Osteocyte (in vitro differentiated cells): ENCODE measurements at places on chromosomes 6 and 20. TPM values are rescaled to one million over a fixed set of nuclear protein-coding genes. Genes with fewer than 3 reads are reported as not detected.

DNA sequence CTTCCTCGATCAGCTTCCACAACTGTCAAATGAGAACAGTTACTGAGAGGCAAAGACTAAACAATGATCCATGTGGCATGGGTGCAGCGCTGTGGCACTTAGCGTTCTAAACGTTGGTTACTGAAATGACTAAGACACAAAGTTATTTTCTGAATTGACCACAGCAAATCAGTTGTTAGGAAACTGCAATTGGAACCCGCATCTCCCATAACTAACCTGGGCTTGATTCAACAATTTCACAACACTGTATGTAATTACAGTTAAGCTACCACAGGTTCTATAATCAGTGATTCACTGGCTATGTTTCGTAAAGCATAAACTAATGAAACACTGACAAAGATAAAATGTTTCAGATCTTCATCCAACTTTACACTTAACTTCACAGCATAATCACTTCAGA, 12.5 kb downstream of the WDR27 start:
- no peak for DNase-seq
- peaks cover 2% of the 10 kb centered on the region for H3K4me1 ChIP-seq
- no peak overlapping the region for H3K4me3 ChIP-seq

DNA sequence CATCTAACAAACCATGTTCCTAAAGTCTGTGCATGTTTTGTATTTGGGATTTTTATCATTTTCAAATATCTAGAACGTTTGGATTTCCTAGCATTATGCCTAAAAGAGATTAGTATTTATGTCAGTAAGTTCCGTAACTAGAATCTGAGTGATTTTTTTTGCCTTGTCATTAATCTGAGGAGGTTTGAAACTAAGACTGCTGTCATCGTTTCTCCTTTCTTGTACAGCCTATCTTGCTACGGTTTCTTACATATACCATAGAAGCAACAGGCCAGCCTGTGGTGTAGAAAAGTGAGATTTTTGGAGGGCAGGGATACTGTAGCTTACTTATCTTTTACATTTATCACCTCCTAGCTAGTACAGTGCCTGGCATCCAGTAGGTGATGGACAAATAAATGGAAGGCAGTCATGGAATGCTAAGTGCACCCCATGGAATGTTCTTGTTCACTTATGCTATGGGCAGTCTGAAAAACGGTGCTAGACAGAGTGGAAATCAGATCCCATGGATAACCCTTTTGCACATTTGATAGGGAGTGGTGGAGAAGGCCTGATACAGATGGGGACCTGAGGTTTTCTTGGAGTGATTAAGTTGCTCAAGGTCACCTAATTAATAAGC, 93.9 kb downstream of the ARID1B start:
- no peak overlapping the region for H3K27ac ChIP-seq
- H3K4me3 ChIP-seq = no peak overlapping the region
- DNase-seq = no peak
- peaks cover 11% of the 10 kb centered on the region for H3K36me3 ChIP-seq
- no peaks in the 10 kb centered on the region for H3K27me3 ChIP-seq
- peaks cover 51% of the 10 kb centered on the region for H3K4me1 ChIP-seq

- H3K4me3 ChIP-seq = no peak overlapping the region
- peaks cover 36% of the 10 kb centered on the region for H3K4me1 ChIP-seq
- peaks cover 22% of the 10 kb centered on the region for H3K27me3 ChIP-seq
- DNase-seq = no peak
- H3K27ac ChIP-seq = no peak overlapping the region
- no peaks in the 10 kb centered on the region for H3K36me3 ChIP-seq
Observed at GRCh38 chr6:37517411-37517812, 17.7 kb upstream of the CCDC167 start.

DNA sequence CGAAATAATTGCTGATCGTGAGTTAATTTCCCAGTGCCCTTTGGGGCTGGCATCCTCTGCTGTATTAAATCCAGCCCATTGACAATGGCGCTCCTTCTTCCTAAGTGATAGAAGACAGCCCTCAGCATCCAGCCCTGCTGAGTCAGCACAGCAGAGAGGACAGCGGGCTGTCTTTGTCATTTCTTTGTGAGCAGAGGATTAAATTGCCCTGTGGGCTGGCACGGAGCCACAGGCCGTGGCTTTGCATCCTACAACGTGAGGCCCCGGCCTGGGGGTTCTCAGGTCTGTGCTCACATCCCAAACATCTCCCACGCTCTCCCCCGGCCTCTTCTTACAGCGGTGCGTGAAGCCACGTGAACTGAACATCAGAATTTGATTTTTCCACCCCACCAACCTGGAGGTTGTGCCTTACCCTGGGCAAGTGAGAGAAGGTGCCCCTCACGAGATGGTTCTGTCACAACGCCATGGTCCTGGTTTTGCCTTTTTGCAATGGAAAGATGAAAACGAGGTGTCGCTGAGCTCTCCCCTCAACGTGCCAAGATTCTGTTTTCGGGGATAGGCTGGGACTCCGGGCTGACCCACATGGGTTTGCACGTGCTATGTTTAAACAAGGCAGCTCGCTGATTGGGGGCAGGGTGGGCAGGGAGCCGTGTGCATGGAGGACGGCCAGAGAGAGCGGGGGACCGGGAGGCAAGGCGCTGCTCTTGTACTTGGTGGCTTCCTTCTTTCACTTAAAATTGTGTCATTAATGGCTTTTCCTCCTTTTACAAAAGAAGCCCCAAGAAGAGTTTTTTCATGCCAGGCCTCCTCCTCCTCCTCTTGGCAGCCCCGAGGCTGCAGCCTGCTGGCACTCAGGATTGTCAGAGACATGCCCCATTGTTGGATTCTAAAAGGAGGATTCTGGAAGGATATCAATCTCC, 19.5 kb downstream of the CDH4 start:
- no peak overlapping the region for H3K4me3 ChIP-seq
- no peak for DNase-seq
- no peaks in the 10 kb centered on the region for H3K27me3 ChIP-seq
- no peaks in the 10 kb centered on the region for H3K4me1 ChIP-seq
- no peak overlapping the region for H3K27ac ChIP-seq

DNA sequence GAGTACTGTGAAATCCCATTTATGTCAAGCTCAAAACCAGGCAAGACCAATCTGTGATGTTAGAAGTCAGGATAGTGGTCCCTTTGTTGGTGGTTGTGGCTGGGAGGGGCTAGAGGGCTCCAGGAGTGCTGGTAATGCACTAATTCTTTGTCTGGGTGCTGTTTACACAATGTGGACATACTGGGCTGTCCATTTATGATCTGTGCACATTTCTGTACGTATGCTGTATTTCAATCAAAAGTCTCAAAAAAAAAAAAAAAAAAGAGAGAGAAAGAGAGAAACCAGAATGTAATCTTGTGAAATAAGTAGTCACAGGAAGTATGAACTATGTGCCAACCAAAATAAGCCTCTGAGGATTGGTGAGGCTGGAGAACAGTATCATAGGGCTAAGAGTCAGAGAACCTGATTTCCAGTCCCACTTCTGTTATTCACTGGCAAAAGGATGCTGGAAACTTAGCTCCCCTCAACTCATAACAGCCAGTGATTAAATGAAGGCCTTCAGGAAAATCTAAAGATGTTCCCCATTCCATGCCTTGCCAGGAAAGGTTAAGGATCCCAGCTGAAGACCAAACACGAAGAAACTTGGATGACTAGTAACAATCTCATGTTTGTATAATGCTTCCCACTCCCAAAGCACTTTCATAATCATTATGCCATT, 19.6 kb upstream of the TRAM2 start:
- H3K36me3 ChIP-seq = no peaks in the 10 kb centered on the region
- no peaks in the 10 kb centered on the region for H3K27me3 ChIP-seq
- H3K27ac ChIP-seq = peak overlapping the region; percentile 95

GRCh38 chr20:34880215-34880850, 3.9 kb downstream of the ACSS2 start:
- H3K27ac ChIP-seq = no peak overlapping the region
- H3K4me1 ChIP-seq = peaks cover 18% of the 10 kb centered on the region
- no peaks in the 10 kb centered on the region for H3K27me3 ChIP-seq
- H3K36me3 ChIP-seq = peaks cover 10% of the 10 kb centered on the region
- no peak for DNase-seq

- no peak overlapping the region for H3K4me3 ChIP-seq
- H3K36me3 ChIP-seq = peaks cover 1% of the 10 kb centered on the region
- no peaks in the 10 kb centered on the region for H3K27me3 ChIP-seq
Observed at GRCh38 chr6:148965287-148965686, 218.5 kb downstream of the UST start.

- H3K36me3 ChIP-seq = no peaks in the 10 kb centered on the region
- peaks cover 20% of the 10 kb centered on the region for H3K27me3 ChIP-seq
- no peak overlapping the region for H3K4me3 ChIP-seq
Observed at GRCh38 chr6:129006724-129007514, 124.0 kb downstream of the LAMA2 start.

GRCh38 chr6:30857112-30857511, 27.2 kb upstream of the DDR1 start:
- no peak overlapping the region for H3K27ac ChIP-seq
- H3K36me3 ChIP-seq = no peaks in the 10 kb centered on the region
- H3K4me1 ChIP-seq = peaks cover 7% of the 10 kb centered on the region
- DNase-seq = no peak

- H3K36me3 ChIP-seq = no peaks in the 10 kb centered on the region
- peak overlapping the region; percentile 1 for H3K4me3 ChIP-seq
- H3K27ac ChIP-seq = peak overlapping the region; percentile 56
- H3K27me3 ChIP-seq = no peaks in the 10 kb centered on the region
Observed at GRCh38 chr20:11454966-11455799, 462.5 kb upstream of the BTBD3 start.

- no peaks in the 10 kb centered on the region for H3K27me3 ChIP-seq
- H3K27ac ChIP-seq = no peak overlapping the region
- no peaks in the 10 kb centered on the region for H3K36me3 ChIP-seq
- DNase-seq = no peak
- no peaks in the 10 kb centered on the region for H3K4me1 ChIP-seq
Observed at GRCh38 chr20:60480950-60481742, 522.9 kb downstream of the CDH26 start.

DNA sequence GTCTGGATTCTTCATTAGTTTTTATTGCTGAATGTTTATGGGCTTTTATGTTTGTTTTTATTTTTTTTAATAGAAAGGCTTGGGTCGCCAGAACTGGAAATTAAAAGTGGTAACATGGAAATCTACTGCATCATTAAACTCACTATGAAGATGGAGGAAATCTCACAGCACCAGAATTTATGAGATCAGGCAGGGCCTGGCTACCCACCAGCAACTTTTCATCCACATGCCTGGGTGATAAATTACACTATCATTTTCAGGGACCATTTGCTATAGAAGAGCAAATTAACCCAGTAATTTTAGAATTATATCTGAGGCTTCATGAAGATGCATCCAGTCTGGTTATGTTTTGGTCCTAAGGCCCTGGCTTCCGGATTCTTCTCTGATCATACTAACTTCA, 57.8 kb upstream of the PLCB4 start:
- no peaks in the 10 kb centered on the region for H3K27me3 ChIP-seq
- no peak overlapping the region for H3K27ac ChIP-seq
- no peaks in the 10 kb centered on the region for H3K36me3 ChIP-seq
- no peak for DNase-seq

- no peak overlapping the region for H3K27ac ChIP-seq
- peaks cover 52% of the 10 kb centered on the region for H3K4me1 ChIP-seq
- DNase-seq = no peak
- no peaks in the 10 kb centered on the region for H3K27me3 ChIP-seq
- H3K36me3 ChIP-seq = no peaks in the 10 kb centered on the region
Observed at GRCh38 chr20:63831646-63831992, 555 bp upstream of the ZBTB46 start.

DNA sequence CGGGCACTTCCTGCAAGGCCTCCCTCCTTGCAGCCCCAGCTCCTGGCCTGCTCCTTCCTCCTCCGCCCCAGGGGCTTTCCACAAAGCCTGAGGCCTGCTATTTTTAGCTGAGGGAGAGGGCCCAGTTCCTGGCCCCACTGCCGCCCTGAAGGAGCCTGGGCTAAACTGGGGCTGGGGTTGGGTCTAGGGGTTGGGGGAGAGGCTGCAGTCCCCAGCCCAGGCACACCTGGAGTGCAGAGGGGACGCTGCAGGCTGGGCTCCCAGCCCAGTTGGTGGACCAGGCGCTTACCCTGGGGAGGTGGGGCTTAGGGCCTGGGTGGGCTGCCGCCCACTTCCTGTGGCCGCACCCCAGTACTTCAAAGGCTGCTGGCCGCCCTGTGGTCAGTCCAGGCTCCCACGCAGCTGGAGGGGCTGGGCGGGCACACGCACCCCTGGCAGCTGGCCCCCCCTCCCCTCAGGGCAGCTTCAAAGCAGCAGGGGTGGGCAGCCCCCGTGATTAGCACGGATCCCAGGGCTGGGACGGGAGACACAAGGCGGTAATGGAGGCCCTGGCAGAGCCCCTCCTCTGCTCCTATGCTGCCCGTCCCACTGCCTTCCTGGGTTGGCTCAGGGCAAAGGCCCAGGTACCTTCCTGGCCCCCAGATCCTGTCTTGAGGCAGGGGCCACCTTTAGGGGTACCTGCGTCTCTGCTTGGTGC, 7.1 kb upstream of the ABHD16B start:
- no peaks in the 10 kb centered on the region for H3K36me3 ChIP-seq
- H3K4me3 ChIP-seq = no peak overlapping the region
- H3K27ac ChIP-seq = no peak overlapping the region
- H3K27me3 ChIP-seq = no peaks in the 10 kb centered on the region
- DNase-seq = no peak
- H3K4me1 ChIP-seq = peaks cover 42% of the 10 kb centered on the region

DNA sequence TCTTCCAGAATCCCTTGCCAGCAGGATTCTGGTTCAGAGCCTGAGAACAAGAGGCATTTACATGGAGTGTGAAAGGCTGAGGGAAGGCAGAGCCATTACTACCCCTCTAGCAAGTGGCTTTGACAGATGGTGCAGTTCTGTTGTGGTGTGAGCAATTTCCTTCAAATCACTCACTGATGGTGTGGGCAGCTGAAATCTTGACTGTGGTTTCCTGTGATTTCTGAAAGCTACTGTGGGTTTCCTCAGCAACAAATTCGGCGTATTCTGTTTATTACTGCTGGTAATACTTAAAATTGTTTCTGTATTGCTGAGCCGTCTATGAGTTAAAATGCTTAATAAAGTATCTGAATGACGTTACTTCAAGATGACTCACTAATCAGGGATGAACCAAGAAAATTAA, 181.5 kb upstream of the TCF21 start:
- peaks cover 39% of the 10 kb centered on the region for H3K4me1 ChIP-seq
- H3K27me3 ChIP-seq = no peaks in the 10 kb centered on the region
- H3K36me3 ChIP-seq = no peaks in the 10 kb centered on the region
- H3K4me3 ChIP-seq = no peak overlapping the region

- H3K27me3 ChIP-seq = no peaks in the 10 kb centered on the region
- H3K4me1 ChIP-seq = no peaks in the 10 kb centered on the region
- no peak overlapping the region for H3K27ac ChIP-seq
- H3K36me3 ChIP-seq = no peaks in the 10 kb centered on the region
Observed at GRCh38 chr20:24765316-24766142, 183.5 kb upstream of the CST7 start.

GRCh38 chr6:37867756-37868446, 48.4 kb downstream of the ZFAND3 start:
- peaks cover 7% of the 10 kb centered on the region for H3K36me3 ChIP-seq
- DNase-seq = no peak
- peaks cover 50% of the 10 kb centered on the region for H3K4me1 ChIP-seq
- peak overlapping the region; percentile 79 for H3K27ac ChIP-seq
- no peak overlapping the region for H3K4me3 ChIP-seq

- no peak overlapping the region for H3K4me3 ChIP-seq
- peaks cover 3% of the 10 kb centered on the region for H3K27me3 ChIP-seq
- no peak for DNase-seq
- peaks cover 22% of the 10 kb centered on the region for H3K4me1 ChIP-seq
Observed at GRCh38 chr6:130794010-130794697, 33.1 kb upstream of the SMLR1 start.

Gene NHSL1
- total RNA-seq = 19.0 and 21.2 TPM in 2 replicates

Gene NOX3
- not detected in 2 replicates for total RNA-seq

Gene ZKSCAN4
- 7.2 and 8.0 TPM in 2 replicates for total RNA-seq

Gene HUS1B
- 1.3 and 1.8 TPM in 2 replicates for total RNA-seq

Gene ULBP3
- 3.0 and 3.3 TPM in 2 replicates for total RNA-seq
